IPS-NIHi11 (cell line): ENCODE measurements at places on chromosomes 2 and 18.
A peak's percentile ranks its signal among the peaks of the same experiment; 100 is the strongest.

- no peak for DNase-seq
Measured at GRCh38 chr2:101848769-101849410, 142.9 kb upstream of the IL1R2 start.

DNA sequence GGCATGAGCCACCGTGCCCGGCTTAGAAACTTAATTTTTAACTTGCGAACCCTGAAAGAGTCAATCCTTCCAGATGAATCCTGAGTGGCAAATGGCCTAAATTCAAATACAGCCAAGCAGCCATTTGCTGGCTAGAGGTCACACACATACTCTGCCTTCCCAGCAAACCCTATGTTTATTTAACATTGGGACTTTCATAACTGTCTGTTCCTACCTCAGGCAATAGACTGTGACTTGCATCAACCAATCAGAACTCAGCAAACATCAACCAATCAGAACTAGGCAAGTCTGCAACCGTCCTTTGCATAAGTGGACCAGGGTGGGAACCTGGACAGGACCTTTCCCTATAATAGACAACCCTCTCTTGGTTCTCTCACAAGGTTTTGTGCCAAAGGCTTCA, 127.5 kb downstream of the DTNB start:
- DNase-seq = no peak

- DNase-seq = no peak
Measured at GRCh38 chr18:69383186-69383585, 17.5 kb upstream of the DOK6 start.

DNA sequence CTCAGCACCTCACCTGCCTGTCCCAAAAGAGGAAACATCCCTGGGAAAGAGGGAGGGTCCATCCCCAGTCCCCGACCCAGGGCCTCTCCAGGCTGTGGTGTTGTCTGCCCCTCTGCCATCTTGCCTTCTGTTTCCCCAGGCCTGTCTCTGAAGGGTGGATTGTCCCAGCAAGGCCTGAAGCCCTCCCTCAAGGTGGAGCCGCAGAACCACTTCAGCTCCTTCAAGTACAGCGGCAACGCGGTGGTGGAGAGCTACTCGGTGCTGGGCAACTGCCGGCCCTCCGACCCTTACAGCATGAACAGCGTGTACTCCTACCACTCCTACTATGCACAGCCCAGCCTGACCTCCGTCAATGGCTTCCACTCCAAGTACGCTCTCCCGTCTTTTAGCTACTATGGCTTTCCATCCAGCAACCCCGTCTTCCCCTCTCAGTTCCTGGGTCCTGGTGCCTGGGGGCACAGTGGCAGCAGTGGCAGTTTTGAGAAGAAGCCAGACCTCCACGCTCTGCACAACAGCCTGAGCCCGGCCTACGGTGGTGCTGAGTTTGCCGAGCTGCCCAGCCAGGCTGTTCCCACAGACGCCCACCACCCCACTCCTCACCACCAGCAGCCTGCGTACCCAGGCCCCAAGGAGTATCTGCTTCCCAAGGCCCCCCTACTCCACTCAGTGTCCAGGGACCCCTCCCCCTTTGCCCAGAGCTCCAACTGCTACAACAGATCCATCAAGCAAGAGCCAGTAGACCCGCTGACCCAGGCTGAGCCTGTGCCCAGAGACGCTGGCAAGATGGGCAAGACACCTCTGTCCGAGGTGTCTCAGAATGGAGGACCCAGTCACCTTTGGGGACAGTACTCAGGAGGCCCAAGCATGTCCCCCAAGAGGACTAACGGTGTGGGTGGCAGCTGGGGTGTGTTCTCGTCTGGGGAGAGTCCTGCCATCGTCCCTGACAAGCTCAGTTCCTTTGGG, 47.2 kb downstream of the BOLA3 start:
- no peak for DNase-seq

DNA sequence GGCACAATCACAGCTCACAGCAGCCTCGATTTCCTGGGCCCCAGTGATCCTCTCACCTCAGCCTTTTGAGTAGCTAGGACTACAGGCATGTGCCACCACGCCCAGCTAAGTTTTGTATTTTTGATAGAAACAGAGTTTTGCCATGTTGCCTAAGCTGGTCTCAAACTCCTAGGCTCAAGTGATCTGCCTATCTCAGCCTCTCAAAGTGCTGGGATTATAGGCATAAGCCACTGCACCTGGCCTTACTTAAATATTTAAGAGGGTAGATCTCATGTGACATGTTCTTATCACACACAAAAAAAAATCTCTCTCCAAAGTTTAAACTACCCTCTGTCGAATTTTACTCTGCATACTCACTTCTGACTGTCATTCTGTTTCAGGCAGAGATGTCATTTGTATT, 75.4 kb upstream of the CHRNA1 start:
- DNase-seq = no peak

DNA sequence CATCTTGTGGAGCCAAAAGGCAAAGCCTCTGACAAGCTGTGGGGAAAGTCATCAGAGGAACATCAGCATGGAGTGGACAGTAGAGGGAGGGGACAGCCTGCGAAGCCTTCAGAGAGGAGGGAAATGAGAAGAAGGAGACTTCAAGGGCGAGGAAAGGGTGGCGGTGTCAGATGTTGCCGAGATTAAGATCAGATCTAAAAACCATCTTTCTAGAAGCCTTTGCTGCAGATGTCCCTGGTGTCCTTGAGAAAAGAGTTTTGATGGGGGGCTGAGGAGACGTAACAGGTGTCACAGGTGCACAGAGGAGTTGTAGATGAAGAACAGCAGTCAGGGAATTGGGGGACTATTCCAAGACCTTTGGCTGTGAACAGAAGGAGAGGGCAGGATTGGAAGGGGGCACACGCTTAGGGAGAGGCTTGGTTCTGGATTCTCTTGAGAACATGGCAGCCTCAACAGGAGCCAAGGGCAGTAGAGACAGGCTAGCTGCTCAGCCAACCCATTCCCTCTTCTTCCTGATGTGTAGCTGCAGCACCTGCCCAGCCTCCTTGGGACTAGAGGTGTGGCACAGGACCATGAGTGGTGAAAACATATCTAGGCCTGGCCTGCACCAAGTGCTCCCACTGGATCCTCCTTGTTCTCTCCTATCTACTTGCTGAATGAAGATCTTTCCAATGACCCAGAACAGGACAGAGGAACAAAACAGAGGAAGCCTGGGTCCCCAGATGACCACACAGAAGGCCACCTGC, 22.7 kb upstream of the NCL start:
- no peak for DNase-seq

DNA sequence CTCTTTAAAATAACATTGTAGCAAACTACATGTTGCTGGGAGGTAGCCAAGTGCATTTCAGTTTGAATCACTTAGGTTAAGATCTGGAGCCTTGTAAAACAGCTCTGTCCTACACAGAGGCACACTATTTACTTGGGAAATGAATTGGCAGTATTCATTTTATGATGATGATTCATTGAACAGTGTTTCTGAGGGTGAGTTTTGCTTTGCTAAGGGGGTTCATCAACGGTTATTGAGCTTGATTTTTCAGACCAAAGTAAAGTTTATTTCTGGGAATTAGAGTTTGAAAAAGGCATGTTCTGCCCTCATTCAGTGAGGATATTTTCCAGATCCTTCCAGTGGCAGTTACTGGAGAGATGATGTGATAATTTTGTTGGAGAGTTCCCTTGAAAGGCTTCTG, 55.6 kb downstream of the CCDC85A start:
- DNase-seq = no peak

GRCh38 chr18:72107647-72108383, 436.3 kb downstream of the CBLN2 start:
- DNase-seq = peak; percentile 54

DNA sequence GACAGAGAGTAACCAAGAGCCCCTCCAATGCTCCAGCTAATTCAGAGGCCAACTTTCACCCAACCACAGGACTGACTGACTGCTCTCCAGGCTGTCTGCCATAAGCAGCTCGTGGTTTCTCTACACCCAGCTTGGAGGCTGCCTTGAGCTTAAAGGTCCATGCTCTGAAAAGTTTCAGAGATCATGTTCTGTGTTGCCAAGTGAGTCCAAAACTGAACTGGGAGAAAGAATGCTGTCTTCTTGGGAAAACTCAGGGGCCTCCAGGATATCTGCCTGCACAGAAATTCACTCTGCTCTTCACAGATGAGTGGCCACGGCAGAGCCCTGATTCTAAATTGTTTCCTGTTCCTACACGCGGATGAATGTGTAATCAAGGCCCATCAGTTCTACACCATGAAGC, 51.1 kb downstream of the LPIN2 start:
- DNase-seq = no peak

- DNase-seq = no peak
Measured at GRCh38 chr2:75288760-75289159, 89.4 kb upstream of the TACR1 start.

DNA sequence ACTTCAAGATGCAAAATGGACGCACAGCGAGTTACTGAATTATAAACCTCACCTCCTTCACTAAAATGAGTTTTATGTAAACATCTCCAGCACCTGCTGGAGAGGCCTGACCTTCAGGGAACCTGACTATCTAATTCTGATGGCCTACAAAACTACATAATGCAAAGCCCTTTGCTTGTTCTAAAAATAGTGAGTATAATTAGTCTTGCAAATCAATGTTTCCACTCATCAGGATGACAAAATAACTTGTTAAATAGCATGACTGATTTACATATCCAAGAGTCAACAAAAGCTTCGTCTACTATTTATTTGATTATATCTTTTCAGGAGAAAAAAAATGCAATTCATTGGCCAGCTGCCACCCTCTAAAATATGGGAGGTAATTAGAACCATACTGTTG, 326.3 kb upstream of the MC4R start:
- no peak for DNase-seq

- DNase-seq = no peak
Measured at GRCh38 chr2:178478130-178478438, 316 bp downstream of the FKBP7 start.

DNA sequence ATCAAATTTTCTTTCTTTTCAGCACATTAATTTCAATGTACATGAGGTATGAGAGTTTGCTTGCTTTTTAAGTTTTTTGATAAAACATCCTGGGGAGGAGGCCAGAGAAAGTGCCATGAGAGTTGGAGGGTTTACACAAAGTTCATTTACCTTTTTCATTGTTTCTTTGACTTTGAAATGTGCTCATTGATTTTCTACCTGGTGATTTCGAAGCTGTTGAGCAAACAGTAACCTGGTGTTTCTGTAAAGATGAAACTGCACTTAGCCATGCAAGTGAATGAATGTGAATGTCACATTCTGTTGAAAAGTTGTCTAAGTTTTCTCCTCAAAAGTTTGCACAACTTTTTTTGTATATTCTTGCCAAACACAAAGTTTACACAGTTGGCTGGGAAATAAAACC, 797.0 kb downstream of the METTL4 start:
- no peak for DNase-seq

GRCh38 chr2:47129191-47129706, 25.9 kb downstream of the STPG4 start:
- no peak for DNase-seq

- no peak for DNase-seq
Measured at GRCh38 chr2:25615920-25616319, 57.5 kb downstream of the DTNB start.

DNA sequence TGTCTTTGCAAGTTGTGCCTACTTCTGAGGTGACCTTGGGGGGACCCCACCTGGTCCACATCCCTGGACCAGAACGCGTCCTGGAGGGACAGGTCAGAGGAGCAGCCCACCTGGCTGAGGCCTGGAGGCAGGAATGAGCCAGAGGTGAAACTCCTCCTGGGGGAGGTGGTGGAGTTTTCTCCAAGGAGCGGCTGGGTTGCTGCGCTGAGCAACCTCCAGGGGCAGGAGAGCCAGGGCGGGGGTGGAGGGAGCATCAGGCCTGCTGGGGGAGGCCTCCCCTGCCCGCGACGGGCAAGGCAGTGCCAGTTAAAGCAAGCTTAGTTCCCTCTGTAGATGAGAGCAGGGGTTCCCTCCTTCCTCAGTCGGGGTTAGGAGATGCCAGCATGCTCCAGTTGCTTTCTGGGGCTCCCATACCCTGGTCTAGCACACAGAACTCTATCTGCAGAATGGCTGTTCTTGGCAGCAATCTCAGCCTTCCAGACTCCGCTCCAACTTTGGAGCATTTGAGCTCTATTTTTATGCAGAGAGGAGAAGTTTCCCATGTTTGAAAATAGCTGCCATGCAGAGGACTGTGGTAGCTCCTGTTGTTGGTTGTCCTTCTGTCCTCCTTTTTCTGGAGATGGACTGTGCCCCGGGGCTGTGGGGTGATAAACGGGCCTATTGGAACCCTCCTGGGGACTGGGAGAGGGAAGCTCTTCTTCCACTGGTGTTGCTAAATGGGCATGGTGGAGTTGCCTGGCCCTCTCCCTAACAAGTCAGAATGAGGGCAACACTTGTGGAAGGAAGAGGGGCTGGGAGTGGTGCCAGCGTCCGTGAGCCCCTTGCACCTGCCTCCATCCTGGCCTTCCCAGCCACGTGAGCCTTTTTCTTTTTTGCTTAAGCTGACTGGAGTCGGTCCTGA, 39.1 kb downstream of the B3GNT2 start:
- peak; percentile 38 for DNase-seq

GRCh38 chr2:144026753-144027152, 493.2 kb downstream of the ZEB2 start:
- no peak for DNase-seq

GRCh38 chr2:220572385-220572784, 945.0 kb downstream of the SLC4A3 start:
- no peak for DNase-seq
